ENCODE measurements at places on chromosomes 3 and 15.

DNA sequence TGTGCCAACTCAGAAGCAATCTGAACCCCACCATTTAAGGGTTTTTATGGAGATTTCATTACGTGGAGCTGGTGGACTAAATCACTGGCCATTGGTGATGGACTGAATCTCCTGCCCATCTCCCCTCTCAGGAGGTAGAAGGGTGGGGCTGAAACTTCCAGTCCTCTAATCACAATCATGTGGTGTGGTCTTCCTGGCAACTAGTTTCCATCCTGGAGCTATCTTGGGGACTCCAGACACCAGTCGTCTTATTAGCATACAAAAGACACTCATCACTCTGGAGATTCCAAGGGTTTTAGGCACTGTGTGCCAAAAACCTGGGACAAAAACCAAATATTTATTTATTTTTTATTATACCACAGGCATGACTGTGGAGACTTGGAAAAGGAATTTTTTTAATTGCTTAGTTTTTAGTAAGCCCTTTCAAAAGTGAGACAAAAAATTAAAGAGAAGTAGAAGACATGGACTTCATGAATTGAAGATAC, 203.6 kb downstream of the WNT5A start:
- H3K27me3 ChIP-seq = no peaks in the 10 kb centered on the region
- H3K27ac ChIP-seq = no peak overlapping the region
- no peaks in the 10 kb centered on the region for H3K4me1 ChIP-seq
- no peak for DNase-seq

DNA sequence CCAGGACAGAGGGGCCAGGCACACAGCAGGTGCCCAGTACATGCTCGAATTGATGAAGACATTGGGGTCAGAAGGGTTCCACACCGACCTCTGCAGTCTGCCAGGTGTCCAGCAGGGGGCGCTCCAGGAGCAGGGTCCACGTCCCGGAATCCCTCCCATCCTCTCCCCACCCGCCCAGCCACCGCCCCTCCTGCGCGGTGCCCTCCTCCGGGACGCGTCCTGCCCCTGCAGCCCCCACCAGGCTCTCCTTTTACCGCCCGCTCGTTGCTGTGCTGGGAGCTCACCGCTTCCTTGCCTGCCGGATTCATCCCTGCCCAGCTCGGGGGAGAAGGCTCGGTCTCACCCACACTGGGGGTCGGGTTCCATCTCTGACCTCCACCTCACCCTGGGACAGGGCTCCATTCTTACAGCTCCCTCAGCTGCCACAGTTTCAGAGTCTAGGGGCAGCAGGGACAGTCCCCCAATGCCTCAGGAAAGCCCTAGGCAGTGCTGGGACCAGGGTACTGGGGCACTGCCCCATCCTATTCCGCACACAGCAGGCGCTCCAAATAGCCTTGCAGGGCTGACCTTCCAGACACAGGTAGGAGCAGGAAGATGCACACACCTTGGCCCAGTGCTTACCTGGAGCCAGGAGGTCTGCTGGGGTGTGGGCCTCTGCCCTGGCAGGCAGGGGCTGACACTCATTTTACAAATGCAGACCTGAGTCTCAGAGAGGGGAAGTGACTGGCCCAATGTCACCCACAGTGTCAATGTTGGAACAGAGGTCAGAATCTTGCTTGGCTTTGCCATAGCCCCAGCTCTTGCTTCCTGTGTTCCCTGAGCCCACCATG, 31.0 kb downstream of the GRIP2 start:
- no peaks in the 10 kb centered on the region for H3K36me3 ChIP-seq
- no peaks in the 10 kb centered on the region for H3K4me1 ChIP-seq

DNA sequence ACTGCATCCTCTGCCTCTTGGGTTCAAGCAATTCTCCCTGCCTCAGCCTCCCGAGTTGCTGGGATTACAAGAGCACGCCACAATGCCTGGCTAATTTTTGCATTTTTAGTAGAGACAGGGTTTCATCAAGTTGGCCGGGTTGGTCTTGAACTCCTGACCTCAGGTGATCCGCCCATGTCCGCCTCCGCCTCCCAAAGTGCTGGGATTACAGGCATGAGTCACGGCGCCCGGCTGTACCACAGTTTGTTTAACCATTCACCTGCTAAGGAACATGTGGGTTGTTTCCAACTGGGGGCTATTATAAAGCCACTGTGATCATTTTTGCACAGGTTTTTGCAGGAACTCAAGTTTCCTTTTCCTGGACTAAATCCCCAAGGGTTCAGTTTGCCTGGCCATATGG, 123.2 kb upstream of the RAP2B start:
- H3K27me3 ChIP-seq = no peaks in the 10 kb centered on the region
- no peaks in the 10 kb centered on the region for H3K36me3 ChIP-seq
- no peak overlapping the region for H3K27ac ChIP-seq
- peaks cover 16% of the 10 kb centered on the region for H3K4me1 ChIP-seq
- peak; percentile 66 for DNase-seq
- H3K4me3 ChIP-seq = no peak overlapping the region

GRCh38 chr3:179068779-179069530, 2.7 kb downstream of the ZMAT3 start:
- H3K4me1 ChIP-seq = peaks cover 17% of the 10 kb centered on the region
- peaks cover 17% of the 10 kb centered on the region for H3K36me3 ChIP-seq
- no peak overlapping the region for H3K4me3 ChIP-seq
- peak overlapping the region; percentile 47 for H3K27ac ChIP-seq
- no peaks in the 10 kb centered on the region for H3K27me3 ChIP-seq
- DNase-seq = no peak

- no peak for DNase-seq
- H3K36me3 ChIP-seq = no peaks in the 10 kb centered on the region
- H3K27me3 ChIP-seq = no peaks in the 10 kb centered on the region
- no peak overlapping the region for H3K27ac ChIP-seq
- H3K4me3 ChIP-seq = no peak overlapping the region
Measured at GRCh38 chr15:93722165-93722564, 509.2 kb upstream of the MCTP2 start.

DNA sequence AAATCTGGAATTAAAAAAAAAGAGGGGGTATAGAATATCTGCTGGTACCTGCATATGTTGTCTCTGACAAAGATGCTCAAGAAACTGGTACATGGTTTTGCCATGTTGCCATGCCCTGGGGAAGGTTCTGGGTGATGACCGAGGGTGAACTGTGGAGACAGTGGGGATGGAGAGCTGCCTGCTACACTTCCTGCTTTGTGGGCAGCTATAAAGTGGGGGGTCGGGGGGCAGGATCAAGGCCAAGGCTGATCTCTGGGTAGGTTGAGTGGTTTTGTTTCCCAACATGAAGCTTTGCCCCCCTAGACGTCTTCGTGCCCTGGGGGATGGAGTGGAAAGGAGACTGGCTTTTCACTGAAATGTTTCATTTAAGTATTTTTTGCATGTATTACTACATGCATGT, 74.6 kb downstream of the IQSEC1 start:
- DNase-seq = no peak
- H3K27ac ChIP-seq = no peak overlapping the region
- H3K4me1 ChIP-seq = no peaks in the 10 kb centered on the region
- H3K27me3 ChIP-seq = peaks cover under 1% of the 10 kb centered on the region
- no peaks in the 10 kb centered on the region for H3K36me3 ChIP-seq
- no peak overlapping the region for H3K4me3 ChIP-seq

GRCh38 chr3:18752273-18752934, 327.3 kb upstream of the SATB1 start:
- no peak for DNase-seq
- no peaks in the 10 kb centered on the region for H3K4me1 ChIP-seq
- no peaks in the 10 kb centered on the region for H3K27me3 ChIP-seq
- H3K27ac ChIP-seq = no peak overlapping the region

GRCh38 chr3:185250653-185251052, 3.2 kb downstream of the EHHADH start:
- no peaks in the 10 kb centered on the region for H3K27me3 ChIP-seq
- H3K4me1 ChIP-seq = no peaks in the 10 kb centered on the region
- no peak for DNase-seq
- H3K27ac ChIP-seq = no peak overlapping the region

DNA sequence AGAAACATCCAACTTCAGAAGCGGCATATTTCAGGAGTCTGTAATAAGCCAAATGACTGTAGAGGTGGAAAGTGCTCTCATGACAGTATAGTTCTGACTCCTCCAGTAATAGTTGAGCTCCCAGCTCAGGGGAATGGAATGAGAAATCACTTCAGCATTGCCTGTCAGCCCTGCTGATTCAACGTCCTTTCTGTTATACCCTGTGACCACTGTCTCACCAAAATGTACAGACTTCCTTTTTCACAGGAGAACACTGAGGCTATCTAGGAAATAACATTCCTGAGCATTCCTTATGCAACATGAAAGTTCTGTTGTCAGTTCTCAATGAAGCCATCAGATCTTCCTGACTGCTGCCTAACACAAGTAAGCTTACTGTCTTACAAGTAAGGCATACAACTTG, 284.5 kb upstream of the MME start:
- H3K27ac ChIP-seq = peak overlapping the region; percentile 85
- H3K4me1 ChIP-seq = peaks cover 35% of the 10 kb centered on the region
- H3K4me3 ChIP-seq = no peak overlapping the region
- no peaks in the 10 kb centered on the region for H3K27me3 ChIP-seq

- no peak overlapping the region for H3K4me3 ChIP-seq
- no peak overlapping the region for H3K27ac ChIP-seq
- H3K4me1 ChIP-seq = peaks cover 46% of the 10 kb centered on the region
Measured at GRCh38 chr3:192904632-192905289, 12.9 kb downstream of the MB21D2 start.

DNA sequence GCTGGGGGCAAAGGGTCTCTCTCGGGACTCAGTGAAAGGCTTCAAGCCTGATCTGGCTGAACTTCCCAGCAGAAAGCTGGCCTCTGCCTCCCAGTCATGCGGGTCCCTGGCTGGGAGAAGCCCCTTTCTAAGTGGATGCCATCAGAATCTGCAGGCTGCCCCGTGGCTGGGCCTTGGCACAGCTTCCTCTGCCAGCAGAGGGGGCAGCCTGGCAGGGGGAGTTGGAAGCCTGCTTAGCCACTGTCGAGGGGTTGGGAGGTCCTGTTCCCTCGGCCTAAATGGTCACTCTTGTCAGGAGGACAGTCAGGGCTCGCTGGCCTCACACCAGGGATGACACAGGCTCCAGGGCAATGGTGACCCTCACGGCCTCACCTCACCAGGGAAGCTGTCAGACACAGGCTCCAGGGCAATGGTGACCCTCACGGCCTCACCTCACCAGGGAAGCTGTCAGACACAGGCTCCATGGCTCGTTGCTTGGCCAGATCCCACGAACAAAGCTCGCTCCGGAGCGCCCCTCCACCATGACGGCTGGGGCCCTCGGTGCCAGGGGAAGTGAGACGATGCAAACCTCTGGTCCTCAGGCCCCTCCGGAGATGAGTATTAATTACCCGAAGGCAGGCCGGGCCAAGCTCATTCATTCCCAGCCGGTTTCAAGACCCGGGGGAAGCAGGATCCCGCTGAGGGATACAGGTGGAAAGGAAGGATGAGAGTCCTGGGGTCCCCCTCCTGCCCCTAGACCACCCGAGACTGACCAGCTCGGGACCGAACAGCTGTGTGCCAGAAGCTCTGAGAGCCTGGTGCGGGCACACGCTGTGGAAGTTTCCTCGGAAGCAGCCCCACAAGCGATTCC, 151.0 kb downstream of the CHSY1 start:
- H3K36me3 ChIP-seq = no peaks in the 10 kb centered on the region
- no peaks in the 10 kb centered on the region for H3K27me3 ChIP-seq
- H3K4me3 ChIP-seq = no peak overlapping the region

- peaks cover 4% of the 10 kb centered on the region for H3K4me1 ChIP-seq
- no peaks in the 10 kb centered on the region for H3K27me3 ChIP-seq
- no peak for DNase-seq
- peak overlapping the region; percentile 56 for H3K4me3 ChIP-seq
- peaks cover 18% of the 10 kb centered on the region for H3K36me3 ChIP-seq
- peak overlapping the region; percentile 69 for H3K27ac ChIP-seq
Measured at GRCh38 chr3:49940667-49941249, 808 bp downstream of the RBM6 start.

- H3K4me1 ChIP-seq = no peaks in the 10 kb centered on the region
- no peak overlapping the region for H3K27ac ChIP-seq
- H3K27me3 ChIP-seq = no peaks in the 10 kb centered on the region
- no peak overlapping the region for H3K4me3 ChIP-seq
- H3K36me3 ChIP-seq = peaks cover 91% of the 10 kb centered on the region
Measured at GRCh38 chr15:76939715-76940114, 8.2 kb downstream of the RCN2 start.

DNA sequence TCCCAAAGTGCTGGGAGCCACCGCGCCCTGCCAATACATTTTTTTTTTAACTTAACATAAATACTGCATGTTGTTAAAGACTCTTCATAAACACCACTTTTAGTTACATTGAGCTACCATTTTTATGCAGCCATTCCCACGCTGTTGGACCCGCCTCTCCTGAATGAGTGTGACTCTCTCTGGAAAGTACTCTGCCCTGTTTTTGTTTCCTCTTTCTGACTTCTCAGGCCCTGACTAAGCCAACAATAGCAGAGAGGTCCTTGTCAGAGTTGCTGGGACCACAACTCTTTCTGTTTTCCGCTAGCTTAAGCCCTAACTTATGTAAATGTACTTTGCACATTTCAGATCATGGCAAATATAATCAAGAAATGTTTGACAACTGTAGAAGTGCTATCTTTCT, 35.2 kb downstream of the PARP15 start:
- H3K27ac ChIP-seq = no peak overlapping the region
- peaks cover 7% of the 10 kb centered on the region for H3K4me1 ChIP-seq
- H3K4me3 ChIP-seq = no peak overlapping the region
- no peaks in the 10 kb centered on the region for H3K27me3 ChIP-seq

GRCh38 chr15:35874260-35874905, 328.4 kb upstream of the DPH6 start:
- peaks cover 16% of the 10 kb centered on the region for H3K4me1 ChIP-seq
- no peaks in the 10 kb centered on the region for H3K27me3 ChIP-seq
- H3K4me3 ChIP-seq = no peak overlapping the region

DNA sequence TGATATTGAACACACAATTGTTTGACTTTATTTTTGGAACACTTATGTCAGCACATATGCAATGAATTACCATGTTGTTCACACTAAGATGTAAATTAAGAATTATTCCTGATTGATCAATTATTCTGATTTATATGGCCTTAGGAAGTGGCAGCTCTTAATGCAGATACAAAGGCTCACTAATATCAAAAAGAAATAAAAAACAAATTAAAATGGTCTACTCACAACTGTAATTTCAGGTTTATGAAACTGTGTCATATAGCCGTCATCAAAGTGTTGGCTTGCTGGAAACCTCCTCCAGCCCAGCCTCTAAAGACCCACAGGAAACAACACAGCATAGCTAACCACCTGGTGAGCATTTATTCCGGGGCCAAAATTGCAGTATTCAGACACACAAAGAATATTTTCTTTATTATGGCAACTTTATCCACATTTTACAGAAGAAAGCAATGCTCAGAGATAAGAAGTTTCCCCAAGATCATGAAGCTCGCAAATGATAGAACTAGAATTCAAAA, 33.4 kb downstream of the PDZRN3 start:
- H3K4me3 ChIP-seq = no peak overlapping the region
- H3K27me3 ChIP-seq = no peaks in the 10 kb centered on the region
- no peak overlapping the region for H3K27ac ChIP-seq

GRCh38 chr3:144324076-144324475, 352.5 kb downstream of the DIPK2A start:
- no peak overlapping the region for H3K4me3 ChIP-seq
- H3K27me3 ChIP-seq = no peaks in the 10 kb centered on the region
- no peaks in the 10 kb centered on the region for H3K4me1 ChIP-seq
- no peak for DNase-seq
- H3K36me3 ChIP-seq = no peaks in the 10 kb centered on the region
